ENCODE measurements at places on chromosomes 2 and 18. TPM values are rescaled to one million over a fixed set of nuclear protein-coding genes. Genes with fewer than 3 reads are reported as not detected.

- DNase-seq: no peak
- no peaks in the 10 kb centered on the region for H3K36me3 ChIP-seq
- no peak overlapping the region for H3K27ac ChIP-seq
- H3K4me3 ChIP-seq: no peak overlapping the region
These were observed 127.5 kb downstream of the CD8B2 start for GRCh38 chr2:106614511-106615291.

GRCh38 chr2:10279472-10279870, 23.2 kb upstream of the HPCAL1 start:
- H3K4me1 ChIP-seq: peaks cover 24% of the 10 kb centered on the region
- H3K27ac ChIP-seq: no peak overlapping the region
- H3K36me3 ChIP-seq: no peaks in the 10 kb centered on the region

CERKL gene
- total RNA-seq: not detected

C2orf72 gene
- total RNA-seq: not detected

ITGB6 gene
- not detected for total RNA-seq

GRCh38 chr2:71721362-71721665, 268.0 kb downstream of the DYSF start:
- no peaks in the 10 kb centered on the region for H3K27me3 ChIP-seq
- DNase-seq: no peak
- H3K36me3 ChIP-seq: no peaks in the 10 kb centered on the region
- H3K27ac ChIP-seq: no peak overlapping the region

GRCh38 chr2:64653109-64654062, at the start of gene SERTAD2:
Gene SERTAD2, minus strand, starts transcription at chr2:64653913. Its CDS starts 17,042 bp downstream, at chr2:64636871.
- no peaks in the 10 kb centered on the region for H3K36me3 ChIP-seq
- DNase-seq: peak; percentile 96
- no peaks in the 10 kb centered on the region for H3K27me3 ChIP-seq
- H3K4me1 ChIP-seq: peaks cover 38% of the 10 kb centered on the region
- peak within 1 kb of the TSS; percentile 94 for H3K27ac ChIP-seq

- H3K27me3 ChIP-seq: no peaks in the 10 kb centered on the region
- peaks cover 3% of the 10 kb centered on the region for H3K36me3 ChIP-seq
- no peaks in the 10 kb centered on the region for H3K4me1 ChIP-seq
These were observed 225.8 kb downstream of the PTGR3 start for GRCh38 chr18:74982946-74983635.

SFXN5 gene
- 5.1 TPM for total RNA-seq
